ENCODE measurements at places on chromosomes 7 and 10.

DNA sequence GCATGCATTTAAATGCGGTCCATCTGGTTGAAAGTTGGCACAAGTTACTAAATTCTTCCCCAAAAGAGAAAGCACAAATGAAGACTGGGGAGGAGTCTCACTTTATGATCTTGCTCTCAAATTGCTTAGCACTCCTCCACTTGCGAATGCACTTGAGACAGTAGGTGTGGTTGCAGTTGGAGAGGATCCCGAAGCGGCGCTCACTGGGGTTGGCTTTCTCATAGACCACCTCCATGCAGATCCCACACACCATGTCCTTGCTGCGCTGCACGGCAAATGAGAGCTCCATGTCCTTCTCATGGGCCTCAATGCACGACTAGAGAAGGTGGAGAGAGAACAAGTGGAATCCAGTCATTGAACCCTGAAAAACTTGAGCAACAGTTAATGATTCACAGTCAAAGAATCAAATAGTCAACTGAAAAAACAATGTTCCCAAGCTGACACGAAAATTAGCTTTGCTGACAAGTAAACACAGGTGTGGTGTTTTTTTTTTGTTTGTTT lies 22.7 kb downstream of the MKRN1 start:
- no peak for DNase-seq

DNA sequence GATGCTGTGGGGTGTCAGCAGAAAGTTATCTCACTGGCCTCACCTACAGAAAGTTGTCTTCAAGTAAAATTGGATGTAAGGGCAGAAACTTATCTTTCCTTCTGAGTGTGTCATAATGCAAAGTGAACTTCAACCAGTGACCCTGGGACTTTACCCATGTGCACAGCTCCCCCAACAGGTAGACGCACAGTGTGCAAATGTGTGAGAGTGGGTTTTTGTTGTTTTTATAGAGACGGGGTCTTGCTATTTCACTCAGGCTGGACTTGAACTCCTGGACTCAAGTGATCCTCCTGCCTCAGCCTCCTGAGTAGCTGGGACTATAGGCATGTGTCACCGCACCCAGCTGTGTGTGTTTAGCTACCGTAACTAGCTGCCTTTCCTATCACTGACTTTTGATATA lies 6.4 kb upstream of the KAZALD1 start:
- DNase-seq = no peak

DNA sequence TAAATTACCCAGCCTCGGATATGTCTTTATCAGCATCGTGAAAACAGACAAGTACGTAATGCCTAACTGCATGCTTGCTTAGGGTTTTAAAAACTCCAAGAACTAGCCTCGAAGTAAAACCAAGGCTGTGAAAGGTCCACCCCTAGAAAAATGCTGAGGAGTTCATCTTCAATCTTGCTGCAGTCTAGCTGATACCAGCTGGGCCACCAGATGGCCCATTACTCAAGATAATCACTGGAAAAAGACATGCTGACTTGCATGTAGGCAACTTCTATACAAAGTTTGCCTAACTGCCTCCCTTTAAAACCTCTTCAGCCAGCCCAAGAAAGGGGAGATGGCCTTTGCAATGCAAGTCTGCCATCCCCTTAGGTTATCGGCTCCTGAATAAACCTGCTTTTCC lies 614.1 kb downstream of the GALNT17 start:
- DNase-seq = no peak

GRCh38 chr10:93652857-93653256 lies 40.5 kb downstream of the PDE6C start:
- DNase-seq = no peak
